ENCODE measurements at places on chromosomes 1 and 21.
A peak's percentile ranks its signal among the peaks of the same experiment; 100 is the strongest.

- DNase-seq = no peak
Measured at GRCh38 chr1:43302721-43303470, 2.1 kb downstream of the TIE1 start.

DNA sequence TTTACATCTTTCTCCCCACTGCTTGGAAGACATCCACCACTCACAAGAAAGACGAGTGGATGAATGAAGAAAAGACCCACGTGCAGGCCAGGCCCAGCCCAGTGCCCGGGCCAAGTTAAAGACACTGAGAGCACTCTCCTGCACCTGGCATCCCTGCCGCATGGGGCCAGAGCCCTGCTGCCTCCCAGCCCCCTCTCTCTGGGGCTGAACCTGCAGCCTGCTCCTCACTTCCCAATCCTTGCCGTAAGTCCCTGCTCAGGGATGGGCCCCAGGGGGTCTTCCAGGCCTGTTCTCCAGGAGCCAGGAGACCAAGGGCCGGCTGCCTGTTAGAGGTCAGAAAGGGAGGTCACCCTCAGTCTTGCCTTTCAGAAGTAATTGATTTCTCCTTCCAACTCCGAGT is 168.5 kb upstream of the ZC3H12A start:
- DNase-seq = no peak

DNA sequence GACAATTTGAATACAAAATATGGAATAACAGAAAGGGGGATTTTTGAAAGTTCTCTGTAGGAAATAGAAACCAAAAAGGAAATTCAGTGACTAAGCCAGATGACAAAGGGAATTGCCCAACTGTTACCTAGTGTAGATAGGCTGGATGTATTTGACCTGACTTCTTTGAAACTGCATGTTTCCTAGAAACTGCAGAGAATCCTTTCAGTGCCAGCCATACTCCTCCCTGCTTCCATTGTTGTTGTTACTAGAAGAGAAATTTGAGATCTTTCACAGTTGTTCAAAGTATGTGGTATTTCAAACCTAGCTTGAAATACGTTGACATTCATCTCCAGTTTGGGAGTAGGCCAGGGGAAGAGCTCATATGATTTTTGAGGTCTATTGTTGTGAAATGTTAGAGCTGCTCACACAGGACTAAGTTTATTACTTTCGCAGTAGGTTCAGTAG is 1.8 kb upstream of the GBP5 start:
- no peak for DNase-seq

GRCh38 chr1:52296345-52296744 is 69.7 kb downstream of the CC2D1B start:
- no peak for DNase-seq

DNA sequence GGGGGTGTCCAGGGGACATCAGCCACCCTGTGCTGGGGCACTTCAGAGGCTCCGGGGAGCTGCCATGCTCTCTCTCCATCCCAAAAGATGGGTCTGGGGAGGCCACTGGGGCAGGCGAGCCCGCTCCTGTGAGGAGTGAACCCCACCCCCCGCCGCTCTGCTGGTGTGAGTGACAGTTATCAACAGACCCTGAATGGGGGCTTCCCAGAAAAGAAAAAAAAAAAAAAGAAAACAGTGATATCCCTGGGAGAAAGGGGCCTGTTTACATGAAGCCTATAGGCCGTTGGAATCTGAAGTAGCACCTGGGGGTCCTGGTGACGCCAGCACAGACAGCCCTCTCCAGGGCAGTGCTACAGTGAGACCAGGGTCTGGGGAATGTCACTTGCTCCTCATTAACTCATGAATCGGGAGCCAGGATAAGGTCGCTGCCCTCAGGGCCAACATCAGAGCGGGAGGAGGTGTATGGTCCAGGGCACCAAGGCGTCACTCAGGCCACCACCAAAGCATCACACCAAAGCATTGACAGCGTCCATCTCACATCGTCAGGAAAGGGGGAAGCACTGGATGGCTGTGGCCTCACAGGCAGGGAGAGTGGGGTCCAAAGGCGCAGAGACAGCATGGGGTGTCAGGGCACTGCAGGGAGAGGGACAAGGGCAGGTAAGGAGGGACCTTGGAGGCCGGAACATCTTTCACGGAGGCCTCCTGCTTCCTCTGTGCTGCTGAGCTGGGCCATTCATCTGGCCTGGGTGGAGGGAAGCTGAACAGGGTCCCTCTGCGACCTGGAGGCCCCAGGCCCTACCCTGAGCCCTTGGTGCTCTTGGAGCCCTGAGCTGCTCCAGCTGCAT is 8.4 kb upstream of the NPHP4 start:
- no peak for DNase-seq

DNA sequence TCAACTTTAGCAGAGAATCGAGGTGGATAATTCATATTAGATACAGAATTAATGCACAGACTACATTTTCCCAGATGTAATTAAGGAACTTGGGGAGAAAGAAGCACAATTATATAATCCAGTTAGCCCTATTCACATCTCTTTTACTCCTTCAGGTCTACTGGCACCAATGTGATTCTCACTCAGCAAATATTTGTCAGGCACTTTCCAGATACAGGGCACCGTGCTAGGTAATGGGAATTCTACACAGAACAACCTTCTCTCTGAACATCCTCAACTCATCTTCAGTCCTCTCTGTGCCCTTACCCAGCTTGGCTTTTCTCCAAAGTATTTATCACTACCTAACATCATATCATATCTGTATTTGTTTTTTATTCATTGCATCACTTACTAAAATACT is 15.6 kb upstream of the PROX1 start:
- DNase-seq = no peak

- DNase-seq = no peak
Measured at GRCh38 chr1:180494370-180494769, 8.0 kb downstream of the ACBD6 start.

GRCh38 chr1:229111703-229112319 is 159.1 kb upstream of the RAB4A start:
- DNase-seq = no peak

DNA sequence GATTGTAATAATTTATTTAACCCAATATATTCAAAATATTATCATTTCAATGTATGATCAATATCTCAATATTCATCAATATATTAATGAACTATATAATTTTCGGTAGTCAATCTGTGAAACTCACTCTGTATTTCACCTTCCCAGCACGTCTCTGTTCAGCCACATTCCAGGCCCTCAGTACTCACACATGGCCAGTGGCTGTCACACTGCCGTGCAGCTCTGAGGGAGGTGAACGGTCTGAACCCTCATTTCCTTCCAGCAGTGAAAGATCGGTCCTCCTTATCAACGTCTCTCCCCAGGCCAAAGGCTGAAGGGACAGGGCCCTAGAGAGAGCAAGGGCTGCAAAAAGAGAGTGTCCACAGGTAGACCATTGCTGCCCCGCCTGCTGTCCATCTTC is 39.5 kb upstream of the ZNF124 start:
- no peak for DNase-seq

DNA sequence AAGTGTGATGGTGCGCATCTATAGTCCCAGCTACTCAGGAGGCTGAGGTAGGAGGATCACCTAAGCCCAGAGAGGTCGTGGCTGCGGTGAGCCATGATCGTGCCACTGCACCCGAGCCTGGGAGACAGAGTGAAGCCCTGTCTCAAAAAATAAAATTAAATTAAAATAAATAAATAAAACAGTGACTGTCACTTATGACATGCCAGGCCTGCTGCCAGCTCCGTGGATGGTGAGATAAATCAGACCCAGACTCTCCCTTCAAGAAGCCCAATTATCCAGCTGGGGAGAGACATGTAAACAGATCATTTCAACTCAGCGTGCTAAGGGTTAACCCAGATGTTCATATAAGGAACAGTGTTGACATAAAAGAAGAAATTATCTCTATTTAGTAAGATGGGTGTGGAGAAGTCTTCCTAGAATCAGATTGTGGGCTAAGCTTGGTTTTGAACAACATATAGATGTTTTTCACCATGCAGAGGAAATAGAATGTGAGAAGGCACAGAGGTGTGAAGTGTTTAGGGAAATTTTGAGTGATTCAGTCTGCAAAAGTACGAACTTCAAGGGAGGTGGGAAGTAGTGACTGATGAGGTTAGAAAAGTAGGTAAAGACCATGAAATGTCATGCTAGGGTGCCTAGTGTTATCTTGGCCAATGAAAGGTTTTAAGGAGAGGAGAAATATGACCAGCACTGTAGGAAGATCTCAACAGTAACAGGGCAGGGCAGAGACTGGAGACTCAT is 18.3 kb downstream of the YARS1 start:
- no peak for DNase-seq

DNA sequence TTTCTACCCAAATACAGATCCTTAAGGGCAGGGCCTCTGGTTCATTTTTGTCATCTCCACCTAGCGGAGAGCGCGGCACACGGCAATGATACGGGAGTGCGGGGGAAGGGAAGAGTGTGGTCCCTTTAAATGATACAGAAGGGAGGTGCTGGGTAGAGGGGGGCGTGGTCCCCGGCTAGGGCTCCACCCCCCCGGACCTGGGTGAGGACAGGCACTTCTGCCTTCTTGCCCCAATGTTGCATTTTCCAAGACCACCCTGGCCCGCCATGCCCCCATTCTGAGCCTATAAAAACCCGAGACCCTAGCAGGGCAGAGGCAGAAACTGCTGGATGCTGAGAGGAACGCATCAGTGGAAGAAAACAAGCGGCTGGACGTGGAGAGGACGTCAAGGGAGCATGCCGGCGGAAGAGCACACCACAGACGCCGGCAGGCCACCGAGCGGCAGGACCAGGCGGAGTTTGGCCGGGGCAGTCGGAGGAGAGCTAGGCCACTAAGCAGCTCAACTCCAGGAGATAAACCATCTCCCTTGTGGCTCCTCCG is 30.0 kb downstream of the LRRC3 start:
- DNase-seq = peak; percentile 53

- DNase-seq = no peak
Measured at GRCh38 chr1:205232945-205233397, 5.2 kb downstream of the TMCC2 start.

GRCh38 chr1:196144588-196144987 is 463.7 kb downstream of the KCNT2 start:
- no peak for DNase-seq

- no peak for DNase-seq
Measured at GRCh38 chr21:20882462-20883407, 115.5 kb upstream of the NCAM2 start.

DNA sequence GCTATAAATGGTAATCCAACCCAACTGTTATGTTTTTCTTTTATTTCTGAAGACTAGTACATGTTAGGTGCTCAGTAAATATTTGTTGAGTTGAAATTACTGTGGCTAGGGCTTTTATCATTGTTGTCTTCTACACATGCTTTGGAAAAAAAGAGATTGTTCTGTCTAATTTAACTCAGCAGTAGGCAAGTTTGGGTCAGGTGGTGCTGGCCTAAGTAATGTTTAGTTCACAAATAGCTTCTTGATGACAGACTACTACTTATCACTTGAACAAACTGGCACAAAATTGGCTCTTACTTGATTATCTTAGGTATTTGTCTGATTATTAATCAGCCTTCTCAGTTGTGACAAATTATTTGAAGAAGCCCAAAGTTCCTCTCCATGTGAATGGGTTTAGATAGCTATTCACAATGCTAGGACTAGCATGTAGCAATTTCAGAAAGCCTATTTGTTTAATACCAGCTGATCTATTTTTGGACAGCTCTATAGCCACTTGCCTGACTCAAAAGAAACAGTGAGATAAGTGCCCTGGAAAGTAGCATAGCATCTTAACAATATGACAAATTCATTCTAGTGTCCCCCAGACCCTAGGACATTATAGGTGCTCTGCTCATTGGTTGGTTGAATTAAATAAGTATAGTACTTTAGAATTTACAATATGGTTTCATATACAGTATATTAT is 32.6 kb downstream of the TMEM200B start:
- no peak for DNase-seq

DNA sequence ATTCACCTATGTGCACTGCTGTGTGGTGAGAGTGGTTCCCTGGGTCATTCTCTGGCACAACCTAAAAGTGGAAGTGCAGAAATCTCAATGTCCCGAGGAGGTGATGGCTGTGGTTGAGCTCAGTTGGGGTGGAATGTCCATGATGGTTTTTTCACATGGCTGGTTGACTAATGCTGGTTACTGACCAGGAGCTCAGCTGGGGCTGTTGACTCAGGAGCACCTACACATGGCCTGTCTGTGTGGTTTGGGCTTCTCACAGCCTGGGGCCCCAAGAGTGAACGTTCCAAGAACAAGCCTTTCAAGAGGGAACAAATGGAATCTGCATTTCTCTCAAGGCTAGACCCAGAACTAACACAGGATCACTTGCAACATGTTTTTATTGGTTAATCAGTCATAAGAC is 6.4 kb upstream of the KANK4 start:
- no peak for DNase-seq

GRCh38 chr1:107422901-107423300 is 282.1 kb downstream of the NTNG1 start:
- DNase-seq = no peak

DNA sequence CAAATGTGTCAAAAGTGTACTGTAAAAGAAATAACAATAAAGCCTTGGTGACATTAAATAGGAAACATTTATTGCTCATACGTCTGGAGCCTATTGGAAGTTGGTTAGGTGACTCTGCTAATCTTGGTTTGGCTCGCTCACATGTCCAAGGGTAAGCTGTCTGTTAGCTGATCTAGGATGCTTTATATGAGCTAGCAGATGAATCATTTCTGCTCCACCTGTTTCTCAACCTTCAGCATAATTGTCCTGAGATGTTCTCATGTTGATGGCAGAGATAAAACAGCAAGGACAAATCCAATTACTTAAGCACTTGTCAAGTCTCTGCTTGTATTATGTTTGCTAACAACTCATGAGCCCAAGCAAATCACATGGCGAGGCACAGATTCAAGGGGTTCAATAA is 56.0 kb upstream of the CD53 start:
- no peak for DNase-seq

- no peak for DNase-seq
Measured at GRCh38 chr1:225866981-225867380, 15.2 kb downstream of the TMEM63A start.

DNA sequence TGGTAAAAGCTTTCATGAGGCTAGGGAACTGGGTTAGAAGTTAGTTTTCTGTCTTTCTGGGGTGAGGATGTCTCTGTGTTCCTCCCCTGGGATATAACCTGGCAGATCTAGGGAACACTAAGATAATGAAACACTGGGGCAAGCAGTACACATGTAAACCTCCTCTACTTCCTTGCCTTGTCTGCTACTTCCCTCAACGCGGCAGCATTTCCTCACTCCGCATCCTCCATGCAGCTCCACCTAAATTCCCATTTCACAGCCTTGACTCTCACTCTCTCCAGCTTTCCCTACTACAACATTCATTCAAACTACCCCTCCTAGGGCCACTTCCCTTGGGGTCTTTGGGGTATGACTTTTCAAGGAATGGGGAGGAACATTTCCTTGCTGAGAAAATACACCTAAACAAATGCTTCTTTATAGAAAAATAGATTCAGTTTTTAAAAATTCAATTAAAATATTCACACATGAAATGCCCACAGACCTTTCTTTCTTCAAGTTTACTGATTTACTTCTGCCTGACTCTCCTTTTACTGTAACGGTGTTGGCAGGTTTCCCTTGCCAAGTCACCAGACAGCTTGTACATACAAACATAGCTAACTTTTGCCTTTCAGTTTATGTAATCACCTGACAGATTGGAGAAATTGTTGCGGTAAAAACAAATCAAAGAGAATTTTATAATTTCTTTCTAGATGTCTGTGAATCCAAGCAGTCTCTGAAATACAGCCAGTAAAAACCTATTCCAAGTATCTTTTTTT is 90.1 kb downstream of the TNFSF18 start:
- no peak for DNase-seq

- DNase-seq = no peak
Measured at GRCh38 chr1:77143529-77144121, 75.6 kb downstream of the PIGK start.

- peak; percentile 54 for DNase-seq
Measured at GRCh38 chr1:226457307-226457712, 49.4 kb upstream of the PARP1 start.

- DNase-seq = no peak
Measured at GRCh38 chr21:42319851-42320572, 4.8 kb upstream of the TFF3 start.

- peak; percentile 12 for DNase-seq
Measured at GRCh38 chr21:45994759-45995685, 13.5 kb downstream of the COL6A1 start.

All from Peyer's patch (tissue), 4 donors.